ENCODE measurements at places on chromosomes 11 and 22.

DNA sequence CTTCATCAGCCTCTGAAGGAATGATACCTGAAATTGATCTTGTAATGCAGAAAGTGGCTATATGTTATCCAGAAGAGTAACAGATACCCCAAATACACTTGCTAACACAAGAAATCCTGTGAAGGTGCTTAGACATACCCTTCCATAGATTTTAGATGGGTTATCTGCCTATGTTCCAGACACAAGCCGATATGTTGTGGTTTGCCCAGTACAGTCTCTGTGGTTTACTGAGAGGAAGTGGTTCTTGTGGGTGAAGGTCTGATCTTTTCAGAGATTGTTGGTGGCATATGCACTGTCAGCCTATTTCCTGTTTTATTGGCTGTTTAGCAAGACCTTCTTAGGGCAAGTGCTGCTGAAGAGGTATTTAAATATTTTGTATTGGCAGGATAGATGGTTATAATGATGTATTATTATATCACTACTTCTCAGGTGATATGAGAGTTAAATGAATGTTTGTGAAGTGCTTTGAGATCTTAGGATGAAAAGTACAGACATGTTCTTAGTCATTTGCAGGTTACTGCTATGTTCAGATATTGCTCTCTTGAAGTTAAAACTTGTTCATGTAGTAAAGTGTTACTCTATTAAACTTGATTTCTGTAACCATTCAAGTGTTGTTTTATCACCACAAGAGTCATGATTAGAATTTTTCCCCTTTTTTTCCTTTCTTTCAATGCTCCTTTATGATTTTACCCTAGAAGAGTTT is 8.2 kb downstream of the ARHGEF12 start:
- no peak for DNase-seq

DNA sequence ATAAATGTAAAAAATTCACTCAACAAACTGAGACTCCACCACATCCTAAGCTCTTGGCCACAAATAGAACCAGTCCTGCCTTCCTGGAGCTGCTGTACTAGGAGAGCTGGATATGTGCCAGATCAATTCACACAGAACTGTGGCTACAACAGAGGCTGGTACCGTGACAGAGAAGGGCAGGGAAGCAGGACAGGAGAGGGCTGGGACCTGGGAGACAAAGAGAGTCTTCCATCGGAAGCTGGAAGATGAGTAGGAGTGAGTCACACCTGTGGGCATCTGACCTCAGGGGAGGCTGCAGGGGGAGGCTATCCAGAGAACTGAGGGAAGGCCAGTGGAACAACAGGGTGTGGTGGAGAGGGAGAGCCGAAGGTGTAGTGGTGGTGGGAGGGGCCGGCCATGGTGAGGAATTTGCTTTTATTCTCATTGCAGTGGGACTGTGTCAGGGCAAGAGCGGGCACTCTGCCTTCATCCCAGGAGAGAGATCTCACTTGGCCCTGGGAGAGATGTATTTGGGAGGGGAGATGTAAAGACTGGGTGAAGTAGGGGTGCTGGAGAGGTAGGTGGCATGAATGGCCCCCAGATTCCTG is 1.9 kb upstream of the LTBP3 start:
- DNase-seq, result peak; percentile 53

DNA sequence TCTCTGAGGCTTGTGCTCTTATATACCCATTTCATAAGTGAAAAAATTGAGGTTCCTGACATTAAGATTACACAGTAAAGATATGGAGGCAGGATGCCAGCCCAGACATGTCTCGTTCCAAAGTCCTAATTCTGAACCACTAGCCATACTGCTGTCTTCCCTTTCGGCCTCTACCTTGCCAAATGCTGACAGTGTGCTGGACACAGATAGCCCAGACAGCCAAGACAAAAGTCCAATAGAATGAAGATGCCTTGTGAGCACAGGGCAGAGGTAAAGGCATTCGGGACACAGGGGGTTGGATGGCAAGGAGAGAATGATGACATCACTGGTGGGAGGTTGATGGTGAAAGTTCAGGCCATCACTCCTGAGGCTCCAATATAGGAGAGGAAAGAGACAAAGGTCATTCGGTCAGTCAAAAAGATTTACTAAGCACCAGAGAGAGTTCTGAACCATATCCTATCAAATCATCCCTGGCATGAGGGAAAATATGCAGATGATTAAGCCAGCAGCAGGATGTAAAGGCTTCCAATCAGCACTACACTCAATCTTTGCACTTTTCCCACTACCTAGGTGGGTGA is 174.0 kb upstream of the MTMR2 start:
- DNase-seq, result no peak

GRCh38 chr11:134654161-134654915 is 242.3 kb upstream of the B3GAT1 start:
- no peak for DNase-seq

- DNase-seq, result no peak
Measured at GRCh38 chr22:21599053-21599893, 30.5 kb downstream of the YDJC start.

GRCh38 chr11:31809857-31810778 is 1.0 kb downstream of the PAX6 start:
- DNase-seq, result no peak

- no peak for DNase-seq
Measured at GRCh38 chr11:13970986-13971385, 8.5 kb downstream of the SPON1 start.

DNA sequence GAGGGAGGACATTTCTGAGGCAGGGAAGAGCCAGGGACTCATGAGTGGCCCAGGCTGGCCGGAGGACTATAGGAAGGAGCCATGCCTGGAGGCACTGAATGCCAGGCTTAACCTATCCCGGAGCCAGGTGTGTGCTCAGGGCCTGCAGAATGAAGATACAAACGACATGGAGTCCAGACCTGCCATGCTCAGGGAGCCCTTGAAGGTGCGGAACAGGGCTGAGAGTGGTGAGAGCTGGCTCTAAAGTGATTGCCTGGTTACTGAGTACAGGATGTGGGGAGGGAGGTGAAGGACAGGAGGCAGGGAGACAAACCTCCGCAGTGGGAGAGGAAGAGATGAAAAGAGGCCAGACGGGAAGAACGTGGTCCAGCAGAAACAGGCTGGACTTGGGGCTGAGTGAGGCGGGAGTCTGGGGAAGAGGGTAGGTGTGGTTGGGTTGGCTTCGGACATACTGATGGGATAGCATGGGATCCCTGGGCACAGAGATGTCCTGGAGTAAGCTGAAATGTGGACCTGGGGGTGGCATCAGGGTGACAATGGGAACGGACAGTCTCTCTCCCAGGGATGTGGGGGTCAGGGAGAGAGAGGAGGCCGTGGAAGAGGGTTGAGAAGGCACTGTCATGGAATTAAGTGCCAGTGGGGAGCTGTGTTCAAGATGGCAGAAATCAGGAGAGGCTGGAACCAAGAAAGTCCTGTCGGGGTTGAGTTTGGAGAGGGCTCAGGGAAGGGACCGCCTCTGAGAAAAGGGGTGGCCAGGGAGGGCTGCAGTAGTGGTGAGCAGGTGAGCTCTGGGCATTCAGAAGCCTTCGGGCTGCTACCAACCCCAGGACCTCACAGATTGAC is 1.5 kb upstream of the ANKRD13D start:
- DNase-seq, result no peak

DNA sequence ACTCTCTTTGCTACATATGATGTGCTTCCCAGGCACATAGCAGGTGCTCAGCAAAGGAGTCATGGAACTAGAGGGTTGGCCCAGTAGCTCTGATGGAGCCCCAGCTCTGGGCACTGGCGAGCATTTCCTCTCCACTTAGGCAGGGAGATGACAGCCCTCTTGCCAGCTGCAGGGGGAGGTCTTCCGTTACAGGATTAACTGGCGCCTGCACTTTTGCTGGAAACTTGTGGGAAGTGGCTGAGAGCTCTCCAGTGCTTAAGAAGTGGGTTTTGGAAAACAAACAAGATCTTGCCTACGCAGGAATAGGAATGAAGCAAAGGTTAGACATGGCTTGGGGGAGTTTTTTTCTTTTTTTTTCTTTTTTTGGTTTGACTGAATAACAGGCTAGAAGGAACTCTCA is 75.5 kb downstream of the MICAL2 start:
- peak; percentile 53 for DNase-seq

- DNase-seq, result no peak
Measured at GRCh38 chr11:11164334-11164690, 188.7 kb downstream of the CSNK2A3 start.

- no peak for DNase-seq
Measured at GRCh38 chr22:17434856-17435255, 65.6 kb downstream of the CECR2 start.

DNA sequence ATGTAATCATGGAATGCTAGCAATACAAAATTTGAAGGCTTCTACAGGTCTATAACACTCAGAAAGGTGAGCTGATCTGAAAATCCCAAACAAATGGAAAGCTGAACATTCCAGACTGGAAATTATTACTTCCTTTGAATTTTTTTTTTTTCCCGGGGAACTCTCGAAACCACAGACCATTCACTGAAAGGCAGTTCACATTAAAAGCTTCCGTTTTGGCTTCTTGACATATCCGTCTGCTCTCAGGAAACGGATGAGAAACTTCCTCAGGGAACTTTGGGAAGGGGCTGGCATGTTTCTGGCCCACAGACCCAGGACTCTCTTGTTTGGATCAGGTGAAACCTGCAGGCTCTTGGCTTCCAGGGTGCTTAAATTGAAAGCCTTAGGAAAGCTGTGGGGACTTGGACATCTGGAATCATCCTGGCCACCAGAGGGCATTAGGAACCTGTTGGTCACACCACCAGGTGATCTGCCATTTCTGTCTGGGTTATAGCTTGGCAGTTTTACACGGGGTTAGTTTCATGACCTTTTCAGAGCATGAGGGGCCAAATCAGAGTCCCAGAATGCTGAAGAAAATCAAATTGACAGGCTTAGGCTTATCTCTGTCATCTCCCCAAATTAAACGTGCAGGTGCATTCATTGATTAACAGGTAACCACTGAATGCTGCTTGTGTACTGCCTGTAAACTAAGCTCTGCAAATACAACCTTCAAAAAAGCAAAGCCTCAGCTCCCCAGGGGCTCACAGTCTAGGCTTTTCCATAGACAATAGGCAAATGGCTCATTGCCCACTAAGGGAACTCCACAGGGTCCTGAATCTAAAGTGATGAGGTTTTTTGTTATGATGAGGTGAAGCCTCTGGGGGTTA is 22.7 kb upstream of the GRAMD1B start:
- DNase-seq, result peak; percentile 29

GRCh38 chr22:45224988-45225731 is 15.5 kb downstream of the KIAA0930 start:
- no peak for DNase-seq

GRCh38 chr22:43726322-43726721 is 85.8 kb downstream of the EFCAB6 start:
- DNase-seq, result no peak

DNA sequence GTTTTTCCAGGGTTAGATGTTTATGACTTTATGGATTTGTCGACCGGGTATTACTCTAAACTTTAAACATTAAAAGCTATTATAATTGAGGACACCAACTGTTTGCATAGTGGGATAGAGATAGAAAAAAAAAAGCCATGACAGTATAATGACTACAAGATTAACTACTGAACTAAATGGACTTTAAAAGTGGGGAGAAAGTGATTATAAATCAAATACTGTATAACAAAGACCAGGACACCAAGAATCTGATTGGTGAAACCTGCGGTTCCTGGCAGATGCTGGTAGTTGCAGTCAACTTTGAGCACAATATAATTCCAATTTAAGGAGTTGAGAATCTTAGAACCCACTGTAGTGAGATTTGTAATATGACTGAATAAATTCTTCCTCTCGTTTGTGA is 2.5 kb downstream of the CRKL start:
- no peak for DNase-seq

GRCh38 chr11:47466701-47467250 is 17.8 kb upstream of the RAPSN start:
- DNase-seq, result no peak

- no peak for DNase-seq
Measured at GRCh38 chr11:73466643-73467042, 90.4 kb downstream of the RELT start.

DNA sequence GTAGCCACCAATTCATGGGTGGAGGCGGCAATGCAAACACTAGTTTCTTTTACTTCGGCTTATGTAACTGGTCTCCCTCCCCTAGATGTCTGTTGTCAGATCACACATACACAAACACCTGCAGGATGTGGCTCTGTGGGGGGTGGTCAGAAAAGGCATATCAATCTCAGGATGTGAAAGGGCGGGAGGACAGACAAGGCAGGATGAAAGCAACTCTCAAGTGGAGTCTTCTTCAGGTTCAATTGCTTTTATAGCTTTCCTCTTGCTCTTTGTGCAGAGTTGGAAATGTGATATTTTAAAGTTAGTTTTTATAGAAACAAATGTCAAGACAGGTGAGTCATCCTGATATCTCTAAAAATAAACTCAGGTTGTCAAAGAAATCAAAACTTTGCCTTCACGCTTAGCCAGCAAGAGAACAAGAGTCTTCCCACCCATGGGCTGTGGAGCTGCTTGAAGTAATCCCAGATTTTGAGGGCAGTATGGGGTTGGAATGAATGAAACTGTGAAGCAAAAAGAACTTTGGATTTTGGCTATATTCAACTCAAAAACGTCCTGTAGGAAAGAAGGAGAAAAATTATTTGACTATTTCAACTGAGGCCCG is 423.4 kb downstream of the GUCY1A2 start:
- no peak for DNase-seq

GRCh38 chr22:30169002-30169401 is 77.6 kb downstream of the LIF start:
- DNase-seq, result no peak

DNA sequence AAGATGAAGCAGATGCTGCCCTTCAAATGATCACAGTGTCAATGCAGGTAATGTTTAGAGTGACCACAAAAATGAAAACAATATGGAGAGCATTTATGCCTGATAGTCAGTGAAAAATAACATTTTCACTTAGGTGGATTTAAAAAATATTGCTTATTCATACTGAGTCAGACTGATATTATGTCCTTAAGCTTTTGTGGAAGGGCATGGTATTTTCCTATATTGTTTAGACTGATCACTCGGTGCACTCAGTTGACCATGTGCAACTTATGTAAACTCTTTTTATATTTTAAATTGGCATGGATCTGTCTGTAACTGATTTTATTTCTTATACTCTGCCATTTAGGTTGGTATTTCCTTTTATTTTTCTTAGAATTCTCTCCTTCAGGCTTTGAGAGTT is 106.6 kb downstream of the DYNC2H1 start:
- DNase-seq, result no peak

DNA sequence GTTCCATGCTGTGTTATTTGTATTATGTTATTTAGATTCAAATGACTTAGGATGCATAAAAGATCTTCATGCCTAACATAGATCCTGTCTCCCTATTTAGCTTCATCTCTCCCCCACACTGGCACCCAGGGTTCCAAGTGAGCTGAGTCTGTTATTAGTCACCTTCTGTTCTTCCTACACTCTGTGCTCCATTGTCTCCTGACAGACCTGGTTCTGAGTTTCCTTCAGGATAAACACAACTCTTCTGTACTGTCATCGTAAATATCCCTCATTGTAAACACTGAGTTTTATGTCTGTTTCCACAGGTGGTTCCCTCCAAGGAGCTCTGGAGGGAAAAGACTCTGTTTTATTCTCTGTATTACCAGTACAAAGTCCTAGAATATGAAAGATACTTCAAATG is 8.7 kb downstream of the MMP26 start:
- no peak for DNase-seq

Measured in hepatic stellate cell (primary cell).